ENCODE measurements at places on chromosomes 6 and 20.

GRCh38 chr6:162719528-162719927 lies 8.0 kb downstream of the PRKN start:
- DNase-seq: no peak

- DNase-seq: no peak
Observed at GRCh38 chr6:75203721-75204120, 2.1 kb downstream of the COL12A1 start.

- no peak for DNase-seq
Observed at GRCh38 chr6:53458105-53458866, 86.6 kb downstream of the GCLC start.

- DNase-seq: peak; percentile 6
Observed at GRCh38 chr20:13432126-13432525, 206.6 kb downstream of the TASP1 start.

All from ACHN (cell line).